ENCODE measurements at places on chromosomes 1 and 21. TPM values are rescaled to one million over a fixed set of nuclear protein-coding genes. Genes with fewer than 3 reads are reported as not detected.

- DNase-seq: no peak
Observed at GRCh38 chr1:37817481-37817880, 9.5 kb upstream of the YRDC start.

DNA sequence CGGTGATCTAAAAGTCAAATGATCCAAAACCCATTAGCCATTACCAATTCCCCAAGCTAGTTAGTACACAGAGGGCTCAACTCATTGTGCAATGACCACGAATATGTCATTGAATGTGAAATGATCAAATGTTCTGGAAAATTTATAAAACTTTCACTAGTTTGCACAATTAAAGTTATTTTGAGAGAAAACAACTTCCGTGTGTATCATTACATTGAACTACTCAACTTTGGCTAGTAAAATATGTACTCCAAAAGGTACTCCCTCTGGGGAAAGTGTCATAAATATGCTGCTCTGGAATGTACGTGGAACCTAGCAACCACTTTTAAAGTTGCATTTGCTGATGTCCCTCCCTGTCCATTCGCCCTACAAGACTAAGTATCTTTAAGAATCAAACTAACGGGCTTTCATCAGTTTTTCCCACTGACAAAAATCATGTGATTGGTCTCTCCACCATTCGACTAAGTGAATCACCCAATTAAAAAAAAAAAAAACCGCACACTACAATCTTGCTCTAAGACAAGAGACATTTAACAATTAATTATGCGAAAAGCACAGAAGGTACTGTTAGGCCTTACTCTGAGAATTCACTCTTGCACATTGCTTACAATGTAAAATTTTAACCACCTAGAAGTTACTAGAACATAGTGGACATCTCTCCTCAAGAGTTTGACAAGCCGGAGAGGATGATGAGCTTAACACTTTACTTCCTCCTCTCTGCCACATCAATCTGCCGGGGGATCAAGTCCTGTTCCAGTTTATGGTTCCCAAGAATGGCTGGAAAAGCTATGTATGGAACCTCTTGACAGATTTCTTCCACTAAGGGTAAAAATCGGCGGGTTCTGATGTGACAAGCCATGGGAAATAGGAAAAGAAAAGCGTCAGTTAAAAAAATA, 1.2 kb downstream of the ACBD3 start:
- no peak for DNase-seq

GRCh38 chr1:111192074-111192473, 8.4 kb downstream of the DENND2D start:
- DNase-seq: no peak

DNA sequence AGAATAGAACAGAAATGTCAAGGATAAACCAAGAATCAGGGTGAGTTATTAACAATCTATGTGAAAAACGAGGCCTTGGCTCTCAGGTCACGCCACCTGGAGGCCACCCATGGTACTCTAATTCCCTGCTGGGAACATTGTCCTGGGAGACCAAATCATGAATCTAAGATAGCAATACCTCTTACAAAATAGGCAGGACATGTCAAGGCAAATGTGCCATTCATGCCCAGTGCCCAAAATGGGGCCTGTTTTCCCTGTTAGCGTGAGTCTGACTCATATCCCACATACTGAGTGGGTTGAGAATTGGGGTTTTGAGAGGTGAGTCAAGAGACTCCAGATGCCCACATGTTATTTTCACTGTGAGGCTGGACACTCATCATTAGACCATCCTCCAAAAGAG, 380.8 kb downstream of the HHIPL2 start:
- DNase-seq: peak; percentile 25

Gene CFHR1
- not detected for total RNA-seq

Gene FYB2
- 2.4 TPM for total RNA-seq

DNA sequence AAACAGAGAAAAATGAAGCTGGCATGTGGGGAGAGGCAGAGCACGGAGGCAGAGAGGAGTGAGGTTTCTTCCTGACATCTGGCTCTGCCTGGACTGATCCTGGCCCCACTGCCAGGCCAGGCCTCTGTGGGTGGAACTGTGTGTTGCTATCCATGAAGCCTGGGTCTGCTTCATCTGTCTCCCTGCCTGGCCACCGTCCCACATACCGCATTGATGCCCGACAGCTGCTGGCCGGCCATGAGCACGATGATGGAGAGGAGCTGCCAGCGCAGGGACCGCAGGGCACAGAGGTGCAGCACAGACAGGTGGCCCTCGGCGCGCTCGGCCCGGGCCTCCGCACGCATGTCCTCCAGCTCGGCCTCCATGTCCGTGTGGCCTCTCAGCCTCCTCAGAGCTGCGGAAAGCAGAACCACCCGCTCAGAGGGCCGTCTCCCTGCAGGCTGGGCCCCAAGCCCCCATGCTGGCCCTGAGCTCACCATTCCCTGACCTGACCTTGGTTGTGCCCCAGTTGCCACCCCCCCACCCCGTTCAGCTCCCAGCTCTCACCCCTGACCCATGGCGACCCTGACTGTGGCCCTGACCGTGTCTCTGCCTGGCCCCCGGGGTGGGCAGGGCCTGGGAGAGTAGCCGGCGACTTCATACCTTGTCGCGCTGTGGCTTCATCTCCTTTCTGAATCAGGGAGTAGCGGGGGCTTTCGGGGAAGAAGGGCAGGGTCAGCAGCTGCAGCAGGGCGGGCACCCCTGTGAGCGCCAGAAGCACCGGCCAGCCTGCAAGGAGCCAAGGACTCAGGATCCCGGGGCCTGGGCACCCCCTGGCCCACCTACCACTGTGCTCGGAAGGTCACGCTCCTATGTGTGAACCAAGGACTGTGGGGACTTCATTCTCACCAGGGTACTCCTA, 11.5 kb downstream of the SLC2A7 start:
- peak; percentile 78 for DNase-seq

Gene CFAP74
- 17.8 TPM for total RNA-seq

- DNase-seq: no peak
Observed at GRCh38 chr1:239457491-239458143, 71.2 kb downstream of the CHRM3 start.

Gene TSPAN2
- total RNA-seq: 4.2 TPM

Gene PLD5
- total RNA-seq: 1.2 TPM

Gene IRF6
- total RNA-seq: 21.5 TPM

- peak; percentile 90 for DNase-seq
Observed at GRCh38 chr1:161069731-161070270, at the start of gene ARHGAP30. Gene ARHGAP30, minus strand, starts transcription at chr1:161069891. Its CDS starts 267 bp downstream, at chr1:161069624.

DNA sequence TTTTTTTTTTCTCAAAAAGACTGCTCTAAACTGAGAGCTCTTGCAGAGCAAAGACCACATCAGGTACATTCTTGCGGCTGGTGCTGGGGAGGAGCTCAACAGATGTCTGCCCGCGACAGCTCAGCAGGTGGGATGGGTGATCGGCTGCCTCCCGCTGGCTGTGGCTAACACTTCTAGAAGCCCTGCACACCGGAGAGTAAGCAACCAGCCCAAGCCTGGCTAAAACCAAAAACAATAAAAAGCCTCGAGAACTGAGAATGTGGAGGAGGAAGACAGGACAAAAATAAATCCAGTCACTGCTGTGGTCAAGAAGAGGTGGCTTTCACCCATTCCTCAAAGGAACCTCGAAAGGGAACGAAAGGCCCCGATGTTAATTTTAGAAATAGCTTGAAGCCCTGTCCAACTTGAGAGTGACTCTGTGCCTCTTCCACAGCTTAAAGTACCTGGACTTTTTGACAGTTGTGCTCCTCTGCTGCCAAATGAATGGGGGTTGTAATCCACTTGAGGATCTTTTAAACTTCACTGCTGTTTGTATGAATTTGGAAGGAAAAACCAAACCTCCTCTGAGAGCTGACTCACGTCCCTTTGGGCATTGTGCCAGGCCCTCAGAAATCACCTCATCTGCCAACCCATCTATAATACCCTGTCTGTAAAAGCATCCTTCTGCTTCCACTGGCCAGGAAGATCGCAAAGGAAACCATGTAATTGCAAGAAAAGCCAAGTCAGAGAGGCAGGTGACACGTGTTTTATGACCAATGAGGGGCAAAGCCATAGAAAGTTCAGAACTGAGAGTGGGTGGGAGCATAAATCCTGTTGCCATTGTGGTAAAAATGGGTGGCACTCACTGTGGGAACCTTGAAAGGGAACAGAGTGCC, 78.6 kb downstream of the KCNN3 start:
- DNase-seq: peak; percentile 30

Gene DUSP12
- total RNA-seq: 12.0 TPM

Gene FCRLB
- 1.4 TPM for total RNA-seq

GRCh38 chr1:148355976-148356375, 127.1 kb downstream of the PPIAL4G start:
- DNase-seq: no peak

- no peak for DNase-seq
Observed at GRCh38 chr1:93723110-93723509, 41.5 kb upstream of the BCAR3 start.

Gene TYW3
- total RNA-seq: 3.1 TPM

DNA sequence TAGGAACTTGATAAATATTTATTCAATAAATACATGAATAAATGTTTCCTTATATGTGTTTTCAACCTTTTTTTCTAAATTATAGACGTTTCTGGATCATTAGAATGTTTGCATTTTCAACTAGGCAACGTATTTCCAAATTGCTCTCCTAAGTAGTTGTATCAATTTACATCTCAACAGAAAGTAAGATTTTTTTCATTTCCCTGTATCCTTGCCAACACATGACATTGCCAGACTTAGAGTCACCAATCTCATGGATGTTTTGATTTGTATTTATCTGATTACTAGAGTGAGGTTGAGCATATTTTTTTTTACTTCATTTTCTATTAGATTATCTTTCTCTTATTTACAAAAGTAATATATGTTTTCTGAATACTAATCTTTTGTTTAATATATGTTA, 22.2 kb upstream of the SMG7 start:
- DNase-seq: no peak

Gene PRAMEF9
- not detected for total RNA-seq

DNA sequence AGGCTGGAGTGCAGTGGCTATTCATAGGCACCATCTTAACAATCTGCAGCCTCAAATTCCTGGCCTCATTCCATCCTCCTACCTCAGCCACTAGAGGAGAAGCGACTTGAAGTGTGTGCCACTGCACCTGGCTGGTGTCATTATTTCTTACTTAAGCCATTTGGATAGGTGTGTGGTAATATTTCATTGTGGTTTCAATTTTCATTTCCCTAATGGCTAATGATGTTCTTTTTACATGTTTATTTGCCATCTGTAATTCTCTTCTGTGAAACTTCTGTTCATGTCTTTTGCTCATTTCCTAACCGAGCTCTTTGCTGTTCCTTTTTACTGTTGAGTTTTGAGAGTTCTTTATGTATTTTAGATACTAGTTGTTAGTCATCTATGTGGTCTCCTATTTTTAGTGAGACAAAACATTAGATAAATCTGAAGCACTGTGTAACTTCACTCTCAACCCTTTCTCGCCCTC, 66.8 kb downstream of the SLC27A3 start:
- peak; percentile 71 for DNase-seq

DNA sequence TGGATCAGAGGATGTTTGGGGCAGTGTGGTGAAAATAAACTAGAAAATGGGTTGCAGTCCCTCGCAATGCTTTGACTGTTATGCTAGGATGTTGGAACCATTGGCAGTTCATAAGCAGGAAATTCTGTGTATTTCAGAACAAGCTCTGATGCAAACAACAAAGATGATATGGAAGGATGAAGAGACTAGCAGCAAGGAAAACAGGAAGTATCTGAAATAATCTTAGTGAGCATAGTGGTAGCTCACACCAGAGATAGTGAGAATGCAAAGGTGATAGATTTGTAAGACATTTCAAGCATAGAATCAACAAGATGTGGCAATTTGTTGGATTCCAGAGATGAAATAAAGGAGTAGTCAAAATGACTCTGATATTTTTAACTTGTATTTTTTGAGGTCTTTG, 11.1 kb upstream of the RCC1 start:
- no peak for DNase-seq

Gene ANGPTL7
- not detected for total RNA-seq

Gene LBR
- total RNA-seq: 46.1 TPM

All from upper lobe of left lung (tissue), 6 donors.